ENCODE measurements at places on chromosomes 1 and 21.

DNA sequence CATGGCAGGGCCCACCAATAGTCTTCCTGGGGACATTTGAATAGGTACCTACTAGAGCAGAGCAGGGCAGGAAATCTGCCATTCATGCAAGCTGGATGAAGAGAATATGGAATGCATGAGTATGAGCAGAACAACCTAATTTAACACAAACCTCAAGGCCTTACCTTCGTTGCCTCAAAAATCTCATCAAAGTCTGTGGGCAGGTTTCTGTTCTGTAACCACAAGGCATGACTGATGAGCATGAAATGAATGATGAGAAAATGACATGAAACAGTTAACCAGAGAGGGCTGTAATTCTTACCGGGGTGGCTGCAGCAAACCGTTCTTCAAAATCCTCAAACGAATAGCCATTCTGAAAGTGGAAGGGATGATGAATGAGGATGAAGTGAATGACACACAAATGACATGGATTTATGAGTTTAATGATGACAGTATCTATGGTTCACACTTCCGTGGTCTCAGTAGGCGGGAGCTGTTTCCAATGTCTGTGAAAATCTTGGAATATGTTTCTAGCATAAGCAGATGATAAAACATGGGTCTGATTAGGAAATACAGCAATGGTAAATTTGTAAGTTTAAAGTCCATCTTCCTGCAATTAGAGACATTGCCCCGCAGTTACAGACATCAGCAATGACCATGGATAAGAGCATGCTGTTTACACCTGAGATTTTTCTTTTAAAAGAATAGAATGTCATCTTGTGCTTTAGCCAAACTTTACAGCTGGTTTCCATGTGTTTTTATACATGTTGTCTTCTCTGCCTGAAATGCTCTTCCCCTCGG, 67.6 kb upstream of the C8B start:
- DNase-seq: no peak

DNA sequence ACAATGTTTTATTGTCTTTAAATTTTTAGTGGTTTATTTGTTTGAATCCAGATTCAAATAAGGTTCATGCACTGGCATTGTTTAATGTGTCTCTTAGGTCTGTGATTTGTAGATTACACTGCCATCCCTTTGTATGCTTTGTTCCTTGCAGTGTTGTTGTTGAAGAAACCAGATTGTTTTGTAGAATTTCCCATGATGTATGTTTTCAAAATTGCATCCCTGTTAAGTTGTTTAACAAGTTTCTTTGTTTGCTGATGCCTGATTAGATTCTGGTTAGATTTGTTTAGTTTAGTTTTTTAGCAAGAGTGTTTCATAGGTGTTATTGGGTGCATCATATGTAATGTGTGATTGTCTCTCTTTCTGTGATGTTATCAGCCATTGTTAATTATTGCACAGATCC, 5.5 kb upstream of the AVPR1B start:
- no peak for DNase-seq

DNA sequence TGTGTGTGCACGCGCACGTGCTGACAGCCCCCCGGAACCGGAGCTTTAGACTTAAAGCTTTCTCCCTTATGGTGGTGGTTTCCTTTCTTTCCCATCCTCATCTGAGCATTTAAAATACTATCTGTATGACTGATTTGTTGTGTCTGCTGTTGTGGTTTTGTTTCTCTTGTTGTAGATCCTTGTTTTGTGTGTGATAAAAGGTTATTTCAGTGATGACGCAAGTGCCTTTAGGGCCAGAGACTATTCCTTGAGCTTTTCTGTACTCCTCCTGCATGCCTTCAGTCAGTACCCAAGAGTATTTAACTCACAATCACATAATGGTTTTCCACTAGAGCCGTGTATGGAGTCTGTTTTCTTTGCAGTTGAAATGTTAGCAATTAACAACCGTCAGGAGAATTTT, 45.4 kb downstream of the LCA5L start:
- no peak for DNase-seq

GRCh38 chr1:151897991-151898431, 11.3 kb downstream of the THEM4 start:
- DNase-seq: no peak

DNA sequence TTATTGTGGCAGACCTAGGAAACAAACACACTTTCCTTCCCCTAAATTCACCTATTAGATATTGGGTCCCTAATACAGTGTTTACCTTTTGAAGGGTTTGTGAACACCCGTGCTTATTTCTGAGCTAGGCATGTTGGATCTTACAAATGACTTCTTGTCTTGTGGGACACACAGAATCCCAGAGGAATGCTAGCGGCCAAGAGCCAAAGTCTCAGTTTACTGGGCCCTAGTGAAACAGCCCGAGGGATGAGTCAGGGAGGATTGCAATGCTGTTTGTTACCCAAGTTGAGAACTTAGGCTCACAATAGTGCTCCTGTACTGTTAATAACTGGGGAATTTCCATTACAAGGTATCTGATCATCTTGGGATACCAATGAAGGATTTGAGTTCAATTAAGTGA, 100.1 kb upstream of the AKT3 start:
- no peak for DNase-seq

DNA sequence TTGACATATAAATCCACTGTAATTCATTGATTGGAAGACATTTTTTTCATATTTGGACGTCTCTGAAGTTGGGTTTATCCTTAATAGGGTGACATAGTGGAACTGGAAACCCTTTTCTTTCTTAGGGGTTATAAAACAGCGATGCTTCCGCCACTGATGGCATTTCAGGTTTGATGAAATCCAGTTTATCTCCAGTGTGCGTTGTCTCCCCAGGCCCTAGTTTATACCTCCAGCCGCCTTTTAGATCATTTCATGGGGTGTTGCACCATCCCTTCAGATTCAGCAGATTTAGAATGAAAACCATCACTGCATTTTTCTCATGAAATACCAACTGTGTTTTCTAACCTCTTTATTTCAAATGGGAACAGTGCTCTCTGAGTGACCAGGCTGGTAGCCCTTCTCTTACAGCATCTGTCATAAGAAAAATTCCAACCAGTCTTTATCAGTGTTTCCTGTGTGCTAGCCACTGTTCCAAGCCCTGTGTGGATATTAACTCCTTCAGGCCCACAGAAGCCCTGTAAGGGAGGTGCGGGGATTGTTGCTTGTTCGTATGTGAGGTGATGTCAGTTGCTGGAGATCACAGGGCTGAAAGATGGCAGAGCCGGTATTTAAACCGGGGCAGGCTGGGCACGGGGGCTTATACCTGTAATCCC, 19.0 kb downstream of the H6PD start:
- DNase-seq: no peak

DNA sequence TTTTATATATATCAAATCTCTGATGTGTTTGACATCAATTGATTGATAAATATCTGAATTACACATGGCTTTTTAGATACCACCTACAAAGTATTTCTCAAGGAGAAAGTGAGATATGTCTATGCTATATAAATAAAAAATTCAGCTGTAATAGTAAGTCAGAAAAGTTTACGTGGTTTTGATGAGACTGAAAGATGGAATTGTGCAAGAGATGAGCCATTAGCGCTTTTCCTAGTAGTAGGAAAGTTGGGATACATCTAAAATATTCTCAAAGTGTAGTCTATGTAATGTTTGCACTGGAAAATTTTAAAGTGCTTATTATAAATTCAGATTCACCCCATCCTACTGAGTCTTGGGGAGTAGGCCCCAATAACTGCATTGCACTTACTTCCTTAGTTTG, 49.1 kb downstream of the SGIP1 start:
- DNase-seq: no peak

- DNase-seq: no peak
Observed at GRCh38 chr1:41523949-41524675, 39.6 kb upstream of the EDN2 start.

GRCh38 chr1:109783436-109783835, 19.7 kb upstream of the EPS8L3 start:
- DNase-seq: no peak

DNA sequence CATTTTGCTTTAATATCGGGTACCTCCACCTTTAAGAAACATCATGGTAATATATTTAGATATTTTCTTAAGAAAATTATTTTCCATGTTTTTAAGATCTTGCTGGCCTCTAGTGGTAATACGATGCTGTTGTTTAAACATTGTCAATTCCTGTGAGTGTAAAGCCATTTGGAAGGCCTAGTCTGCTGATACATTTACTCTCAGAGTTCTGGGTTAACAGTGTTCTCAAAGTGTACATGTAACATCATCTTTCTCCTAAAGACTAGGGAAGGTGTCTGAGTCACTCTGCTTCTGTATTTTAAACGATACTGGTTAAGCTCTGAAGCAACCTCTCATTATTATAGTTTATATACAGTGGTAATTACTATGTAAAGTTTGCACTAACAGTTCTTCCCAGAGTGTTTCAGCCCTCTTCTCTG, 189.1 kb downstream of the RASAL2 start:
- no peak for DNase-seq

GRCh38 chr1:246219508-246220030, 287.5 kb downstream of the SMYD3 start:
- no peak for DNase-seq

- no peak for DNase-seq
Observed at GRCh38 chr1:3889936-3890335, 10.1 kb downstream of the C1orf174 start.

- no peak for DNase-seq
Observed at GRCh38 chr1:66502086-66502485, 31.9 kb upstream of the SGIP1 start.

- no peak for DNase-seq
Observed at GRCh38 chr21:39849014-39849655, 18.1 kb upstream of the PCP4 start.

GRCh38 chr1:219277304-219278105, 103.8 kb downstream of the LYPLAL1 start:
- no peak for DNase-seq

DNA sequence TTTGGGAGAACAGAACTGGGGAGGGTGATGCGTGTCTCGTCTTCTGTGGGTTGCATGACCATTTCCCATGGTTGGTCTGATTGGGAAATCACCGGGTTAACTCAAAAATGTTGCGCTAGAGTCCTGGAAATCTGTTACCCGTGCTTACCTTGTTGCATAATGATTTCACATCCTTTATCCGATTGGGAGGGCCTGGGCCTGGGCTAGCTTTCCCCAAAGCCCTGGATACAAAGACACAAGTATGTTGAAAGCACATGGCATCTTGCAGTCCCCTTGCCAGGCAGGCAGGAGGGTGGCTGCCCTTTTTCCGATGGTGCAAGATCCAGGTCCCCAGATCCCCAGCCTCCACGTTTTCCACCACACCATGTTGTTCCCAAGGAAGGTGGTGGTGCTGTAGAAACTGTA, 582 bp downstream of the TRPM2 start:
- DNase-seq: no peak

DNA sequence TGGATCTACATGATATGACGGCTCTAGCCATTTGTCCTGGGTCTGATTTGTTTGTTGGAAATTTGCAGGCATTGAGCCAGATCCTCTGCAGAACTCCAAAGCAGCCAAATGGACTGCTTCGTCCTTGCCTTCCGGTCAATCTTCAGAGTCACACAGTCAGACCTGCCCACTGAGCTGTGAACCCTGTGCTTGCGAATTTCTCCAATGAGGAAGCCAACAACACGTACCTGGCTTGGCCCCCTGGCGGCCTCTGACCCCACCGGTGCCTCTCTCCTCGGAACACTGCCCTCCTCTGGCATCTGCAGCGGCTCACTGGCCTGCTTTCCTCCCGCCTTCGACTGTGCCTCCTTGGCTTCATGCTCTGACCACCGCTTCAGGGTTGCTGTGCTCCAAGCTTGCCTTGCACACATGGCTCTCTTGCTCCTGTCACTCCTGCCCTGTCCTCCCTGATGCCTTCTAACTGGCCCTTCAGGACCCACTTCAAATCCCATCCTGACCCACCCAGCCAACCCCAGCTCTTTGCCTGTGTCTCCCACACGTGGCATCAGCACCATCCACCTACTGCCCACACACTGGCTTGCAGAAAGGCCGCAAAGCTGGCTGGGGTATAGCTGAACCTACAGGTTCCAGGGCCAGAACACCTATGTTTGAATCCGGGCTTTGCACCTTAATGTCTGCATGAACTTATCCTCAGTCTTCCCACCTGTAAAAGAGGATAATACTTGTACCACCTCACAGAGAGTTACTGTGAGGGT, 128.2 kb downstream of the KCNN3 start:
- DNase-seq: no peak

GRCh38 chr1:74505928-74506710, 6.3 kb downstream of the LRRC53 start:
- DNase-seq: no peak

DNA sequence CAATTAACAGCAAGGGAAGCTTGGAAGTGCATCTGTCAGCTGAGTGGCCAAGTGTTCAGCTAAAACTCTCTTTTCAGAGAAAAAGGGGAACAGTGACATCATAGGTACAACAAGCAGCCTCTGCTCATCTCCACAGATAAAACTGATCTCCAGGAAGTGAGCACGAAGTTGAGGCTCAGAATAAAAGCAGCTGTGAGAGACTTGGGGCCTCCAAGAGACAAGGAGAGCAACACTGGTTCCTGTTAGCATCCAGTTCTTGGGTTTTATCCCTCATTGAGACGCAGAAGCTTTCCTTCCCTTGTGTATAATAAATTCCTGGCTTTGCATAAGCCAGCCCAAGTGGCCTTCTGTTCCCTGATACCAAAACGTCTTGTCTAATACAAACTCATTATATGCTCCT, 20.0 kb upstream of the CNN3 start:
- no peak for DNase-seq

DNA sequence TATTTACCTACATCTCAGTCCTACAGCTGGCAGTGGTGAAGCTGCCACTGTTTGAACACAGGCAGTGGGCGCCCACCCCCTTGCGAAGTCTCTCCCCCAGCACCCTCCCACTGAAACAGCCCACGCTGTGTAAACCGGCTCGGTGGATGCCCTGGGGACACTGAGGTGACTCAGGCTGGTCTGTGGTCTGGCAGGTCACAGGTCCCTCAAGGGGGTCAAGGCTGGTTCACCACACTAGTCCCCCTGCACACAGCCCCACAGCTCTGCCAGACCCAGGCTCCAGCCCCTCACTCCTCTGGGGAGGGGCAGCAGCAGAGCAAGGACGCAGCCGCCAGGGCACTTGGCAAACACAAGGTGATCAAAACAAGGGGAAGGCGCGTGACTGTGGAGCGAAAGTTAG, 7.6 kb downstream of the CHD5 start:
- no peak for DNase-seq

GRCh38 chr21:22791986-22792560, 1793.9 kb downstream of the NCAM2 start:
- no peak for DNase-seq

- no peak for DNase-seq
Observed at GRCh38 chr1:205374210-205375078, 17.7 kb upstream of the KLHDC8A start.

DNA sequence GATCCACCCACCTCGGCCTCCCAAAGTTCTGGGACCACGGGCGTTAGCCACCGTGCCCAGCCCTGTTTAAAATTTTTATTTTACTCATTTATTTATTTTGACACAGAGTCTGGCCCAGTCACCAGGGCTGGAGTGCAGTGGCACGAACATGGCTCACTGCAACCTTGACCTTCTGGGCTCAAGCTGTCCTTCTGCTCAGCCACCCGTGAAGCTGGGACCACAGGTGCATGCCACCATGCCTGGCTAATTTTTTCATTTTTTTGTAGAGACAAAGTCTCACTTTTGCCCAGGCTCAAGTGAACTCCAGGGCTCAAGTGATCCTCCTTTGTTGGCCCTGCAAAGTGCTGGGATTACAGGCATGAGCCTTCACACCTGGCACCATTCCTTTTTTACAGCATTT, 27.5 kb upstream of the DNAJC6 start:
- DNase-seq: no peak
